PC-9 (cell line): ENCODE measurements at places on chromosomes 13 and 19. TPM values are rescaled to one million over a fixed set of nuclear protein-coding genes. Genes with fewer than 3 reads are reported as not detected.
A peak's percentile ranks its signal among the peaks of the same experiment; 100 is the strongest.

Gene FGF9
- total RNA-seq = not detected in 2 replicates

Gene TNFSF11
- total RNA-seq = not detected in 2 replicates

Gene GIPR
- 5.8 and 6.7 TPM in 2 replicates for total RNA-seq

Gene F10
- not detected in 2 replicates for total RNA-seq

Gene ADAT3
- total RNA-seq = 7.8 and 10.1 TPM in 2 replicates

DNA sequence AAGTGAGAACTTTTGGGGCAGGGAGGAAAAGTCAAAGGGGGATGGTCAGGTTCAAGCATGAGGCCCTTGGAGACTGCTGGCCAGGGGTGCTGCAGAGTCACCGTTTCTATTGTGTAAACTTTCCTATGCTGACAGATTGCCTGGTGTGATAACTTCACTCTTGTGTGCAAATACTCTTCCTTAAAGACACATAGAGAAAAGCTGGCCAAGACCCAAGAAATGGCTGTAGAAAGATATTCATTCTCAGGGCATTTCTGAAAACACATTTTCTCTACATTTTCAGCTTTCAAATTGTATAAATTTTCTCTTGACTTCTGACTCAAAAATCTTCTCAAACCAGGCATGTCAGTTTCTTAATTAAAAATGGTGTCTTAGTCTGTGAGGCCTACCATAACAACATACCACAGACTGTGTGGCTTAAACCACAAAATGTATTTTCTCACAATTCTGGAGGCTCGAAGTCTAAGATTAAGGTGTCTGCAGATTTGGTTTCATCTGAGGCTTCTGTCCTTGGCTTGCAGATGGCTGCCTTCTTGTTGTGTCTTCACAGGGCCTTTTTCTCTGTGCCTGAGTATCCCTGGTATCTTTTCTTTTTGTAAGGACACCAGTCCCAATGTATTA is 304.5 kb downstream of the KCNRG start:
- DNase-seq = peak; percentile 77

DNA sequence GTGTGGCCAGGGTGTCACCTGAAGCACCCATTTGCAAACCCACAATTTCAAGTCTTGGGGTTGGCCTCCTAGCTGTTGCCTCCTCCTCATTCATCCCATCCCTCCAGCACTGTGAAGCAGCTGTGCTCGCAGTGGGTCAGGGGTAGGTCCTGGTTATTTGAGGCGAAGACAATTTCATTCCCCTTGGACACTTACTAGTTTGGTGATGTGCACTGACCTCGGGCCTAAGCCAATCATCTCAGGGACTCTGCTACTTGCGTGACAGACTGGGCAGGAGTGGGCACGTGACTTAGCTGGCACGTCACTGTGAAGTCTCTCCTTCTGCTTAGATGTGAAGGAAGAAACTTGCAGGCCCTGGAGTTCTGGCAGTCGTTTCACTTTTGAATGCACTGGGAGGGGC is 3.5 kb upstream of the ATP11A start:
- DNase-seq = no peak

DNA sequence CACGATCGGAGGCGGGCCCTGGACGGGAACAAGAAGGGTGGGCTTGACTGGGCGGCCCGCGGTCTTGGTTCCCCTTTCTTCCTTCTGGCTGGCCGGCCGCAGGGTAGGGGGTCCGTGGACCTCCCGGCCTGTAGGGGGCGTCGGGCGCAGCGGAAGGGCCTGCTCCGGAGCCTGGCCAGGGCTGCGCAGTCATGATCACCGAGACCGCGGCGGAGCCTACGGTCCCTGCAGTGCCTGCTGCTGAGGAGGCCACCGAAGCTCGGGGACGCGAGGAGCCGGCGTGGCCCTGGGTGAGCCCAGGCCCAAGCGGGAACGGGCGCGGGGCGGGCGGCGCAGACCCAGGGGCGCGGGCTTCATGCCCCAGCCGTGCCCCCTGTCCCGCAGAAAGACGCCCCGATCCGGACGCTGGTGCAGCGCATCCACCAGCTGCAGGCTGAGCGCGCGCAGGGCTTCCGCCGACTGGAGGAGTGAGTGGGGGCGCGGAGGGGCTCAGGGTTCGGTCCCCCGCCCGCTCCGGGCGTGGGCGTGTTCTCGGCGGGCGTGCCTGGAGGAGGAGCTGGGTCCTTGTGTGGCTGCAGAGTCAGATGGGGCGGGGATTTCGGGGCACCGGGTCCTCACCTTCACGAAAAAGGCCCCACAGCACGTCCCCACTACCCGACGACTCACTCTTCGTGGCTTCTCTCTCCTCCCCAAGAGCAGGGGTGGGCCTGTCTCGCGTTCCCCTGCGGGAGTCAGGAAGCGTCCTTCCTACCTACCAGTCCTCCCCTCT is at the start of gene REX1BD:
Gene REX1BD, plus strand, starts transcription at position 188 of the 769 bp plus-strand sequence. Its CDS starts 4 bp downstream, at position 192.
- peak; percentile 66 for DNase-seq

- DNase-seq = no peak
Observed at GRCh38 chr19:46911456-46911855, 50.7 kb downstream of the ARHGAP35 start.

GRCh38 chr19:6362027-6362350 is 658 bp downstream of the CLPP start:
- no peak for DNase-seq

DNA sequence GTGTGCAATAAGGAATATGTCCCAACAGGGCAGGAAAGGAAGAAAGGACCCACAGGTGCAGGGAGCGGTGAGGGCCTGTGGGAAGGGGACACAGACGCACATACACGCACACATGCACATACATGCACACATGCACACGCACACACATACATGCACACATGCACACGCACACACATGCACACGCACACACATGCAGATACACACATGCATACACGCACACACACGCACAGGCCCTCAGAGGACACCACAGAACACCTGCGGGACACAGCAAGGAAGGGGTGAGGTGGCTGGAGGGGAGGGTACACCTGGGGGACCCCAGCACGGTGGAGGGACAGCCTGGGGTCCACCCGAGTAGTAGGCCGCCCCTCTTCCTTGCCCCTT is 12.9 kb downstream of the PIP5K1C start:
- DNase-seq = no peak

DNA sequence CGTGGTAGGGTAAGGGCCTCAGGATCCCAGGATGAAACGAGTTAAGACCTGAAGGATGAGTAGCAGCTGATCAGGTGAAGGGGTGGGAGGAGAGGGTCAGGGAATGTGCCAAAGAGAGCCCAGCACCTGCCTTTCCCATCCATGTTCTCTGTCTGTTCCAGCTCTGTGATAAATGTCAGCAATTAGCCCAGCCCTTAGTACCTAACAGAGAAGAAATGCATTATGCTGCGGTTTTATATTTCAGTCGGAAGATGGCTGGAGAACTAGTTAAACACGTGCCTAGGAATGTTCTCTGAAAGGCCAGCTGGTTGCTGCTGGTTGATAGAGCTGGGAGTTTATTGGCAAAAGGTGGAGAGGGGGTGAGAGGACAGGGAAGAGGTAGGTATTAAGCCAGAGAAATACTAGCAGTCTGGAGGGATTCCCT is 268.2 kb downstream of the SHISA2 start:
- no peak for DNase-seq

DNA sequence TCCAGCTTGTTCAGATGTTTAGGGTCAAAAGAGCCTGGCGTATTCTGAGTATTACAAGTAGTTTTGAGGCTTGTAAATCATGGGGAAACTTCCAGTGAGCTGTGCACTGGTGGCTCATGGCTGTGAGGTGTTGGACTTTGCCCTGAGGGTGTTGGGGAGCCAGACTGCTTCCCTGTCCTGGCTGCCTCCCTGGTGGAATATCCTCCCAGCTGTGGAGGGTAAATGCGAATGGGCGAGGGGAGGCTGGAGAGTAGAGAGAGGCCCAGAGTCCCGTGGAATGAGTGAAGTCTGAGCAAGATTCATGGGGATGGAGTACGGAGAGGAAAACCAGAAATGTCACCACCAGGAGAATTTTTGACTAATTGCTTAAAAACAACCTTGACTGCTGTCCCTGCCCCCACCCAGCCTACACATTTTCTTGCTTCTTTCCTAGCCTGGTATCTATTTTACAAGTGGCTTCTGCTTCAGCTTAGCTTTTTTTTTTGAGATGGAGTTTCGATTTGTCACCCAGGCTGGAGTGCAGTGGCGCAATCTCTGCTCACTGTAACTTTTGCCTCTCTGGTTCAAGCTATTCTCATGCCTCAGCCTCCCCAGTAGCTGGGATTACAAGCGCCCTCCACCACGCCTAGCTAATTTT is 3.7 kb downstream of the SNRPA start:
- DNase-seq = no peak

- no peak for DNase-seq
Observed at GRCh38 chr19:1945899-1946298, 4.9 kb downstream of the CSNK1G2 start.

DNA sequence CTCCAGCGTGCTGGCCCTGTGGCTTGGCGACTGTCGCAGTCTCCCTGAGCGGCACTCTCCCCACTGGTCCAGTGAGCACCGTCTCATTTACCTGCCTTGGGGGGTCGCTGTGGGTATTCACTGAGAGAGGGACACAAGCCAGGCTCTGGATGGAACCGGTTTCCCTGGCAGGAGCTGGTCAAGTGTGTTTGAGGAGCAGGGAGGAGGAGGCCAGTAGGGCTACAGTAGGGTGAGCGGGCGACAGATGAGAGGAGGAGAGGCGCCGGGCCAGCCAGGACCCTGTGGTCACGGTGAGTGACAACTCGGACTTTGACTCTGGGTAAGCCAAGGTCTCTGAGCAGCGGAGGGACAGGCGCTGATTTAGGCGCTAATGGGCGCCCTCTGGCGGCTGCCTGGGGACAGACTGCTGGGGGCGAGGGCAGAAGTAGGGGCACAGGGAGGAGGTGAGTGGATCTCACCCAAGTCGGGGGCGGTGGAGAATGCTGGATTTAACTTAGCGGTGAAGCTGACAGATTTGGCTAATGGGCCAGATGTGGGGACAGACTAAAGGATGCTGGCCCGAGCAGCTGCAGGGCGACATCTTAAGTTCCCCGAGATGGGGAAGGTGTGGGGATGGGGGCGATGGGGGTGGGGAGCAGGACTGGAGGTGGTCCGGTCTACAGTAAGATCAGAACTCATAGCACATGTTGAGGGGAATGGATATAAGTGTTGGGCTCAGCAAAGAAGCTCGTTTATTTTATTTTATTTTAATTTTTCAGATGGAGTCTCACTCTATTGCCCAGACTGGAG is 4.7 kb upstream of the PRMT1 start:
- peak; percentile 63 for DNase-seq

DNA sequence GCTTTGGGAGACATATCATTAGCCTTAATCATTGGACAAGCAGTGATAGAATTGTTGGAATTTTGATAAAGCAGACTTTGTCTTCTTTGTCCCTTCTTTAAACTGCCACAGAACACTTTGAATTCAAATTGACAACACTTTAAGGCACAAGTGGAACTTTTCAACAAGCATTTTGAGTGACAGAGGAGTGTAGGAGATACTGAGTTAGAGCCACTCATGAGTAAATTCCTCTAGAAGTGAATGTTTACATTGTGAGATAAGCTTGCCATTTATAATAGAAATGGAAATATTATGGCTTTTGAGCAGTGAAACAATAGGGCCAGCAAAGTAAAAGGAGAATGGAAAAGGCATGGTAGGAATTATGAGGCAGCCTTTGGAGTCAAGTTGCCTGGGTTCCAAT is 515.8 kb downstream of the SLITRK6 start:
- no peak for DNase-seq

- peak; percentile 93 for DNase-seq
Observed at GRCh38 chr13:98507282-98507797, 69.6 kb downstream of the STK24 start.

- DNase-seq = no peak
Observed at GRCh38 chr19:11769995-11770394, 3.2 kb downstream of the ZNF441 start.

GRCh38 chr19:44658069-44658733 is 13.1 kb upstream of the CEACAM19 start:
- DNase-seq = no peak

DNA sequence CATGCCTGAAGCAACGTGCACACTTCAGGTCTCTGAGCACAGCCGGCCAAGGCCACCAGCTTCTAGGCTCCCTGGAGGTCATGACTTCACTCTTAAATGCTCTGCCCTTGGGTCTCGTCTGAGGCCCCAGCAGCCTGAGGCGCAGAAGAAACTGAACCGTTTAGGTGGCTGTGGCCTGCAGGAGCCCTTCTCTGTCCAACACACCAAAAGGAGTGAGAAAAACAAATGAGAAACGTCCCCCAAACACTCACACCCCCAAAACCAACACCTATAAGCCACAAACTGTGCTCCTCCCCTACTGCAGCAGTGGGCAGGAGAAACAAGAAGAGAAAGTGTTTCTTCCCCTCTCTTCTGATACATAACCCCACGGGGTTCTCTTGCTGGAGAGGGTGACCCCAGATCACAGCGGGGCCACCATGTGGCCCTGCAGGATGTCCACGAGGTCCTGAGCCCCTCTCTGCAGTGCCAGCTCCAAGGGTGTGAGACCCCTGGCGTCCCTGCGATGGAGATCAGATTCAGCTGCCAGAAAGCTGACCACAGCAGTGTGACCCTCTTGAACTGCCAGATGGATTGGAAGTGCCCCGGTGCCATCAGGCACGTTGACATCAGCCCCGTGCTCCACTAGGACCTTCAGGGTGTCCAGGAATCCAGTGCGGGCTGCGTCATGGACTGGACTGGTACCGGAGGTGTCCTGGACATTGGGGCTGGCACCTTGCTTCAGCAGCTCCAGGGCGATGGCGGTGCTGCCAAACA is 1.0 kb upstream of the KRI1 start:
- no peak for DNase-seq

DNA sequence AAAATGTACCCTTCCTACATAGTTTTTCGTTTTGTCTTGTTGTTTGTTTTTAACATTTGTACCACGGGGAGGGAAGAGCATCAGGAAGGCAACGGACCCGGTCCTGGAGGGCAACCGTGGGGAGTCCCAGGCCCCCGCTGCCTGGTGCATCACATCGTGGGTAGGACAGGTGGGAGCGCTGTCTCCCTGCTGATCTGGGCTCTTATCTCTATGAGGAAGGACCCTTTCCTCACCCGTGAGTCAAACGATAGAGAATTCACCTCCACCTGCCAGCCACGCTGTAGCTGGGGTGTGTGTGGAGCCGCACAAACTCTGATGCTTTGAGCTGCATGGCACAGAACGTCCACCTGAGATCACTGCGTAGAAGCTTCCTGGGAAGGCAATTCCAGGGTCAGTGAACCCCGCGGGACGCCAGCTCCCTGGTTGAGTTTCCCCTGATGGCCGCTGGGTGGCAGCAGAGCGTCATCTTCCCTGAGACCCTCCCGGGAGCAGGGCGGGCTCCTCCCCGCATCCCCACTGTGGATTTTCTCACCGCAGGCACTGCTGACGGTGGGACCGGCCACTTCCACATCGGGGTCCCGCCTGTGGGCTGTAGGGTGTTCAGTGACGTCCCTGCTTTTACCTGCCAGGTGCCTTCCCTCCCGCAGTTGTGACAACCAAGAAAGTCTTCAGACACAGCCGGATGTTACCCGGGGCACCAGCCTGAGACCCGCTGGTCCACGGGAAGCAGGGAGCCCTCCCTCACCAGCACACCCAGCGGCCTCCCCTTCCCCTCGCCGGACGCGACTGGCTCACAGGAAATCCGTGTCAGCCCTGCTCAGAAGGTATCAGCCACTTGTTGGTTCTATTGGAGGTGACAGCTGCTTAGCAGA is 54.7 kb downstream of the ZNF787 start:
- DNase-seq = peak; percentile 71

DNA sequence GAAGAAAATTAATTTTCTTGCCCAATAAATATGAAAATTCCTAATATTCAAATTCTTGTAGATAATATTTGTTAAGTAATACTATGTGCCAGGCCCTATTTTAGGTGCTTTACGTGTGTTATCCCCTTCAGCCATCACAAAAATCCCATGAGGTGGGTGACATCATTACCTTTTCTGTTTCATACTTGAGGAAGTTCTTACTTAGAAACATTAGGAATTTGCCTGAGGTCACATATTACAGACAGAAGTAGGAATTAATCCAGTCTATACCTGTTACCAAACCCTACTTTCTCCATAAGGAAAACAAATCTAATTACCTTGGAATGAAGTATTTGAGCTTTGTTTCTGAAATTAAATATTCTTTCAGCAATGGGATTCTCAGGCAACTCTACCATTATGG is 336.1 kb downstream of the GPC6 start:
- no peak for DNase-seq
